SK-N-MC (cell line): ENCODE measurements at places on chromosomes 3 and 15.

GRCh38 chr3:149542375-149543312, 68.1 kb downstream of the TM4SF4 start:
- DNase-seq: no peak

- no peak for DNase-seq
Observed at GRCh38 chr15:75178171-75178937, 23.3 kb upstream of the C15orf39 start.

GRCh38 chr15:70204652-70205051, 106.9 kb upstream of the TLE3 start:
- no peak for DNase-seq

DNA sequence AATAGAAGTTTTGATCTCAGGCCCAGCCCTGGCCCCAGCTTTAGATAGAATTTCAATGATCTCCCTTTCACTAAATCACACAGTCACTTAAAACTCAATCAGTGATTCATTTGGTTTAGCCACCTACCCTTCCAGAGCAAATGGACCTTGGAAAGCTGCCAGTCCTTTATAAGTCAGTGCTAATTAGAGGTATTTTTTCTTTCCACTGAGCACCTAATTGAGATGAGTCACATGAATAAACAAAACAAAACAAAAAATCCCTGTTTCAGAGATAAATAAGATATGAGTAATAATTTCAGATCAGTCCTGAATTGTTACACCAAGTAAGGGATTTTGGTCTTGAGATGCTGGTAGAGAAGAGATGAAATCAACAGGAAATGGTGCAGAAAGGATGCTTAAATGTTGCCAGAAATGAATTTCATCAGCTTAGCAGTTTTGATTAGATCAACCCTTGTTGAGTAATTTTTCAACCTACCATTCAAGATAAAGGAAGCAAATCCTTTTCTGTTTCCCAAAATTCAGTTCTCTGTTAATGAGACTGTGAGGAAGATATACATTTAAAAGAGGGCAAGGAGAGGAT, 352.0 kb upstream of the COL8A1 start:
- DNase-seq: no peak

DNA sequence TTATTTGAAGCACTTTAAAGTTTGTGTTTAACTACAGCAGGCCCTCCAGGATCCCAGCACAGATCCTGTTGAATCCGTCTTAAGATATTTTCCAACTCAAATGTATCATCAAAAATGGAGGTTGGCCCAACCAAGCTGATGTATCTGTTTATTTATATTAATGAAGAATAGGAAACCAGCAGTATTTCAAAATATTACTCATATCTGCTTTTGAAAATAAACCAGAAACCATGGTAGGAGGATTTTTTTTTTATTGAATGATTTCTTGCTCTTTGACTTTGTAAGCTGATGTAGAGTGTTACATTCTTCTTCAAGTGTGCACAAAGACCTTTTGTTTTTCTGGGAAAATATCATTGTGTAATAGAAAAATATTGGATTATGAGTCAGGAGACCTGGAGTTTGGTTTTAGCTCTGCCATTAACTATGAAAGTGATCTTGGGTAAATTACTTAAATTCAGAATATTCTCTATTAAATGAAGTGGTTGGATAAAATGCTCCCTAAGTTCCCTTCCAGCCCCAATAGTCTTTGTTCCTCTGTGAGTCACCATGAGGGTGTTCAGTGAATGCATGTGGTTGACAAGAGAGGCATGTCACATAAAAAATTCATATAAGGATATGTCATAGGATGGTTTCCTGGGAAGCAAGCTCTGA, 221.3 kb upstream of the GAP43 start:
- DNase-seq: no peak

GRCh38 chr3:115626721-115627120, 3.4 kb downstream of the GAP43 start:
- no peak for DNase-seq

DNA sequence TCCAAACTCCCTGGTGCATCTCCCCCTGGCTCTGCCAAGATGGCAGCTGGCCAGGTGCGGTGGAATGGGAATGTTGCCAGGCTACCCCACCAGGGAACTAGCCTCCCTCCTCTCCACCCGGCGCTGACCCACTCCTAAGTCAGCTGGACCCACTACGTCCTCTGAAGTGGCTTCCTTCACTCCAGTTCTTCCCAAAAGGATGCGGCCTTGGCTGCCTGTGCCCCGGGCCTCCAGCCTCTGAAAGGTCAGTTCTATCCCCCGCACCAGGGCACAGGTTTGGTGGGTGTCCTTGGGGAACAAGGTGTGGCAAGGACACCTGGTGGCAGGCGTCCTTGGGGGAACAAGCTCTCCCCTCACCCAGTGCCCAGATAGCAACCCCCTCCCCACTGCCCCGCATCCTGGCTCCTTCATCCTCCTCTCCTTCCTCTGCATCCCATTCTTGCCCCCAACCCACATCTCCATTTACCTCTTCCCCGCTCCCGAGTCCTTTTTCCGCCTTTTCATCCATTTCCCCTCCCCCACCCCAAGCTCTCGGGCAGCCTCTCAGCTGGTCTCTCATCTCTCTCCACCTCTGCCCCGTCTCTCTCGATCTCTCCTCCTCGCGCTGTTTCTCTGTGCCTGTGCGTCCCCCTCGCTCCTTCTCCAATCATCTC, 54.0 kb downstream of the LHFPL4 start:
- DNase-seq: no peak

DNA sequence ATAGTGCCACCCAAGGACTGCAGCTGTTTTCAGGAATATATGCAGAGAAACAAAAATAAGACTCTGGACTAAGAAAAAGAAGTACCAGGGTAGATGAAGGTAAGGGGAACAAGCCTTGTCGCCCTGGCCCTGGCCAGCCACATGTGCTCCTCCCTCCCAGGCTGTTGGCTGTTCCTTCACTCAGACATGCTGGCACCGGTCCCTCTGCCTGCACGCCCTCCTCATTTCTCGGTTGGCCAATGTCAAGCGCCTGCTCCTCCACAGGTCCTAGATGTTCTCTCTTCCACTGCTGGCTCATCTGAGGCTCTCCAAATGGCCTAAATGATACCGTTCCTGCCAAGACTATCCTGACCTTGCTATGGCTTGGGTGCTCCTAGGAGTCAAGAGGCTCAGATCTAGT, 288.4 kb upstream of the LYSMD4 start:
- no peak for DNase-seq

- DNase-seq: no peak
Observed at GRCh38 chr3:159852821-159853505, 135.7 kb upstream of the IL12A start.

DNA sequence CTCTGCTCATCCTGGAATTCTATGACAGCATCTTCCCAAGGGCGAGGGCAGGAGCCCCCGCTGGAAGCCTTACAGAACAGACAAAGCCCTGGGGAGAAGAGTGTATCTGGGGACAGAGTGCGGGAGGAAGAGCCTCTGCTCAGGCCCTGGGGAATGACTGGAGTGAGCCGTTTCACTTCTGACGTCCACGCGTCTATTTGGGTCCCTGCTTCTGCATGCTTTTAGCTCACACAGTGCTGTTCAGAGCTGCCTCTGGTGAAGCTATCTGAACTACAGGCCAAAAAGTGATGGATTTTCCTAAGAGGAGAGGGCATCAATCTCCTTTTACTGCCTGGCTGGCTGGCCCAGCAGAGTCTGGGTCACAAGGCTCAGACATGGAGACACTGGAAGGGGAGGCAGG, 311.8 kb downstream of the NTRK3 start:
- DNase-seq: no peak

- DNase-seq: no peak
Observed at GRCh38 chr3:143078883-143079282, 40.7 kb upstream of the CHST2 start.

DNA sequence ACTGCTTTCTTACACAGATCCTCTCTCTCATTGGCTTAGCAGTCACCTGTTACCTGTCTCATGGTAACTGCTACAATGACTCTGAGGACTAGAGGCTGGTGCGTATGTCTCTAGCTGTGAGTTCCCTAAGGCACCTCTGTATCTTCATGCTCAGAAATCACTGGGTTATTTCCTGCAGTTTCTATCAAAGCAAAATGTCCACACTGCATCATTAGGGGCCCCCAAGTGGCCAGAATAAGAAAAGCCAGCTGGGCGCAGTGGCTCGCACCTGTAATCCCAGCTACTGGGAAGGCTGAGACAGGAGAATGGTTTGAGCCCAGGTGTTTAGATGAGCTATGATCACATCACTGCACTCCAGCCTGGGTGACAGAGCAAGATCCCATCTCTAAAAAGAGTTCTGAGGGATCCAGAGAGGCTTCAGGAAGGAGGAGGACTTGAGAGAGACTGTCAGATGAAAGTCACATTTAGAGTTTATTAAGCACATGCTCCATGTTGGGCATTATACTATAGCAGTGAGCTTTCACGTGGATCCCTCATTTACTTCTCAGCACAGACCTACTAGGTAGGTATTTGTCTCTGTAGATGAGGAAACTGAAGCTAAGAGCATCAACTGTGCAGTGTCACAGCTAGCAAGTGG, 2.3 kb upstream of the VPS18 start:
- DNase-seq: no peak

DNA sequence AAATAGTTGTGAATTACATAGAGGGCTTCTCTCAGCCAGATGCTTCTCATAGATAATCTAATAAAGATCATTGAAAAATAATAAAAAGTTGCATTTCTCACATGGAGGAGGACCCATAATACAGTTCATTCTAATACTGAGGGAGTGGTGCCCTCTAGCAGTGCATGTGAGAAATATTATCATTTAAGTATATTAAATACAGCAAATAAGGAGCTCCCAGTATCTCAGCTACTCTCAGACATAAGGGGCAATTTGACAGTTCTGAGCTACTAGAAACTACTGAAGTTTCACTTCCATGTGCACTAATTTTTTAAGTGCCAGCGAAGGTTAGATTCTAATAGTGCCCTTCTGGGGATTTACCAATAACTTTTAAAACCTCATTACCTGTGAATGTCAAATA, 188.3 kb downstream of the IL5RA start:
- no peak for DNase-seq

GRCh38 chr3:46987743-46988401, 8.4 kb downstream of the NBEAL2 start:
- no peak for DNase-seq

- no peak for DNase-seq
Observed at GRCh38 chr3:32422943-32423342, 31.3 kb downstream of the CMTM7 start.

- no peak for DNase-seq
Observed at GRCh38 chr3:127386490-127386889, 98.6 kb upstream of the PRR20G start.

- DNase-seq: no peak
Observed at GRCh38 chr3:114508208-114508607, 214.4 kb downstream of the TIGIT start.

- no peak for DNase-seq
Observed at GRCh38 chr3:168467115-168467714, 371.5 kb upstream of the GOLIM4 start.

DNA sequence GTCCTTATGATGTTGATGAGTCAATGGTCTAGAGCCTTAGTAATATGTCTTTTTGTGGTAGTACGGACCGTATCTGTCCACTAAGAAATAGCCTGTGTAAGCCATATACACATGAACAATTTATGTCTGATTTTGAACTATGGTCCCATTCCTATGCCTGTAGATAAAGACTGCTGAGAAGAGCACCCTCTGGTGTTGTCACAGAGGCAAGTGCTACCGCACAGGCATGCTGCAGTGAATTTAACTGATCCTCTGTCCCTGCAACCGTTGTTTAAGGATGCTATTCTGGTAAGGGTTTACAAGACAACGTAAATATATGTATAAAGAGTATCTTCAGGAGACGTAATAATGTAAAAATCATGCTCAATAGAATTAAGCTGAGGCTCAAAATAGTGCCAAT, 170.7 kb downstream of the UBE3A start:
- no peak for DNase-seq

GRCh38 chr15:91873138-91873536, 19.6 kb downstream of the SLCO3A1 start:
- no peak for DNase-seq

GRCh38 chr3:179410331-179410730, 40.9 kb downstream of the GNB4 start:
- DNase-seq: no peak

- DNase-seq: no peak
Observed at GRCh38 chr3:189981668-189982067, 139.0 kb downstream of the P3H2 start.

GRCh38 chr15:73375012-73375411, 6.3 kb upstream of the HCN4 start:
- DNase-seq: no peak

GRCh38 chr15:48785195-48785594, 25.7 kb downstream of the CEP152 start:
- no peak for DNase-seq

- no peak for DNase-seq
Observed at GRCh38 chr15:74782259-74783071, 585 bp downstream of the CSK start.

DNA sequence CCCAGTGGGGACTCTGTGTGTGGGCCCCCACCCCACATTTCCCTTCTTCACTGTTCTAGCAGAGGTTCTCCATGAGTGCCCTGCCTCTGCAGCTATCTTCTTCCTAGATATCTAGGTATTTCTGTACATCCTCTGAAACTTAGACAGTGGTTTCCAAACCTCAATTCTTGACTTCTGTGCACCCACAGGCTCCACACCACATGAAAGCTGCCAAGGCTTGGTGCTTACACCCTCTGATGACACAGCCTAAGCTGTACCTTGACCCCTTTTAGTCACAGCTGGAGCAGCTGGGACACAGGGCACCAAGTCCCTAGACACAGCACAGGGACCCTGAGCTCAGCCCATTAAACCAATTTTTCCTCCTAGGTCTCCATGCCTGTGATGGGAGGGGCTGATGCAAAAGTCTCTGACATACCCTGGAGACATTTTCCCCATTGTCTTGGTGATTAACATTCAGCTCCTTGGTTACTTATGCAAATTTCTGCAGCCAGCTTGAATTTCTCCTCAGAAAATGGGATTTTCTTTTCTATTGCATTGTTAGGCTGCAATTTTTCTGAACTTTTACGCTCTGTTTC, 304.5 kb downstream of the OTOL1 start:
- DNase-seq: no peak

DNA sequence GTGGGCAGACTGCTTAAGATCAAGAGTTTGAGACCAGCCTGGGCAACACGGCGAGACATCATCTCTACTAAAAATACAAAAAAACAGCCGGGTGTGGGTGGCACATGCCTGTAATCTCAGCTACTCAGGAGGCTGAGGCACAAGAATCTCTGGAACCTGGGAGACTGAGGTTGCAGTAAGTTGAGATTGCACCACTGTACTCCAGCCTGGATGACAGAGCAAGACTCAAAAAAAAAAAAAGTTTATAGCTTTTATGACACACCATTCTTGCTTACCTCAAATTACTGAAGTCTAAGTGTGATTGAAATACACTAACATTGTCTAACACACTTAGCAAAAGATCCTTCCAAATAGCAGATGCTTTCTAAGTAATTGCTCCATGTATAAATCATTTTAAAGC, 207.6 kb downstream of the STAG1 start:
- DNase-seq: no peak

- no peak for DNase-seq
Observed at GRCh38 chr3:69320871-69321271, 65.0 kb downstream of the FRMD4B start.

DNA sequence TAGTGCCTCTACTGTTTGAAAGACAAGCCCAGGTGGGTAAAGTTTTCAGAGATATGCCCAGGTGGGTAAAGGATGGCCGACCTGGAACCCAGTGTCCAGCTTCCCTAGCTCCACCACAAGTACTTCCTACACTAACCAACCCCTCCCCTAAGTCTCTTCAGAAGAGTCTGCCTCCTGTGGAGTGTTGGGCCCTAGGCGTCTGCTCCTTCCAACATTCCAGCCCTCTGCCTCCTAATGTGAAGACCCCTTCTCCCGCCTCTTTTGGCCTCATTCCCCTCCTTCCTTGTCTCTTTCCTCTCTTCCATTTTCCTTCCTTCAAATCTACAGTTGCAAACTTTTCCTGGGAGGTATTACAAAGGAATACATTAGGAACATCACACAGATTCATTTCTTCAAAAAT, 38.6 kb downstream of the CNTN3 start:
- no peak for DNase-seq
